Purkinje cell (primary cell): ENCODE measurements at places on chromosomes 1 and 21. TPM values are rescaled to one million over a fixed set of nuclear protein-coding genes. Genes with fewer than 3 reads are reported as not detected.

Gene ANGPTL3
- polyA plus RNA-seq = 1.1 TPM in 1 of 2 replicates, not detected in the other

Gene RGS8
- 253 and 310 TPM in 2 replicates for polyA plus RNA-seq

Gene GPR25
- not detected in 2 replicates for polyA plus RNA-seq

Gene TCEA3
- polyA plus RNA-seq = 0.31 and 1.3 TPM in 2 replicates

Gene CFH
- 0.17 and 0.44 TPM in 2 replicates for polyA plus RNA-seq
